ENCODE measurements at places on chromosomes 12 and 14.

- no peaks in the 10 kb centered on the region for H3K27me3 ChIP-seq
- no peak overlapping the region for H3K27ac ChIP-seq
- no peak overlapping the region for H3K4me3 ChIP-seq
These were observed 77.9 kb downstream of the SPATA7 start for GRCh38 chr14:88463318-88463717.

GRCh38 chr12:60349232-60349978 lies 753.6 kb downstream of the SLC16A7 start:
- H3K27me3 ChIP-seq = no peaks in the 10 kb centered on the region
- no peak overlapping the region for H3K27ac ChIP-seq
- no peak overlapping the region for H3K4me3 ChIP-seq

GRCh38 chr12:114245555-114245954 lies 160.4 kb downstream of the TBX5 start:
- no peak for DNase-seq
- H3K4me1 ChIP-seq = no peaks in the 10 kb centered on the region
- no peak overlapping the region for H3K27ac ChIP-seq
- H3K36me3 ChIP-seq = no peaks in the 10 kb centered on the region

GRCh38 chr14:99576304-99576703 lies 27.7 kb downstream of the CCDC85C start:
- no peaks in the 10 kb centered on the region for H3K36me3 ChIP-seq
- no peak overlapping the region for H3K27ac ChIP-seq
- H3K4me3 ChIP-seq = no peak overlapping the region
- no peak for DNase-seq
- H3K4me1 ChIP-seq = peaks cover 49% of the 10 kb centered on the region

- no peak overlapping the region for H3K27ac ChIP-seq
- no peaks in the 10 kb centered on the region for H3K36me3 ChIP-seq
These were observed 381.2 kb downstream of the BCL11B start for GRCh38 chr14:98890556-98891340.

GRCh38 chr12:120455302-120455701 lies 9.1 kb downstream of the GATC start:
- no peak for DNase-seq
- H3K4me3 ChIP-seq = no peak overlapping the region
- H3K36me3 ChIP-seq = peaks cover 6% of the 10 kb centered on the region
- no peaks in the 10 kb centered on the region for H3K4me1 ChIP-seq

DNA sequence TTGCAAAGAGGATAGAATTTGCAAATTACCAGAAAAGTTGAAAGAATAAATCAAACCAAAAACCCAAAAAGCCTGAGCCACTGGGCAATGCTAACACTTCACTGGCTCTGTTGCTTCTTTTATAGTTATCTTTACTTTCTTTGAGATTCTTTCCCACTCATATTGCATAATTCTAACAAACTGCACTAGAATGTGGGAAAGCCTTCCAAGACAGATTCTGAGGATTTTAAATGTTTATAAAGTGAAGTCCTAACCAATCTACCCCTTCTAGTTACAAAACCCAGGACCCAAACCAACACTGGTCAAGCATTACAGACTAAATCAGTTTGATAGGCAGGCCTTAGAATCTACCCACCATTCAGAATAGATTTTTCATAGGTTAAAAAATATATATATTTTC lies 150.9 kb downstream of the MED13L start:
- H3K27me3 ChIP-seq = no peaks in the 10 kb centered on the region
- H3K4me3 ChIP-seq = no peak overlapping the region
- DNase-seq = peak; percentile 46
- no peak overlapping the region for H3K27ac ChIP-seq
- H3K36me3 ChIP-seq = no peaks in the 10 kb centered on the region

GRCh38 chr12:47223848-47224213 lies 144.1 kb upstream of the AMIGO2 start:
- peaks cover 2% of the 10 kb centered on the region for H3K4me1 ChIP-seq
- H3K27me3 ChIP-seq = no peaks in the 10 kb centered on the region
- no peak overlapping the region for H3K4me3 ChIP-seq
- H3K27ac ChIP-seq = no peak overlapping the region
- no peaks in the 10 kb centered on the region for H3K36me3 ChIP-seq

DNA sequence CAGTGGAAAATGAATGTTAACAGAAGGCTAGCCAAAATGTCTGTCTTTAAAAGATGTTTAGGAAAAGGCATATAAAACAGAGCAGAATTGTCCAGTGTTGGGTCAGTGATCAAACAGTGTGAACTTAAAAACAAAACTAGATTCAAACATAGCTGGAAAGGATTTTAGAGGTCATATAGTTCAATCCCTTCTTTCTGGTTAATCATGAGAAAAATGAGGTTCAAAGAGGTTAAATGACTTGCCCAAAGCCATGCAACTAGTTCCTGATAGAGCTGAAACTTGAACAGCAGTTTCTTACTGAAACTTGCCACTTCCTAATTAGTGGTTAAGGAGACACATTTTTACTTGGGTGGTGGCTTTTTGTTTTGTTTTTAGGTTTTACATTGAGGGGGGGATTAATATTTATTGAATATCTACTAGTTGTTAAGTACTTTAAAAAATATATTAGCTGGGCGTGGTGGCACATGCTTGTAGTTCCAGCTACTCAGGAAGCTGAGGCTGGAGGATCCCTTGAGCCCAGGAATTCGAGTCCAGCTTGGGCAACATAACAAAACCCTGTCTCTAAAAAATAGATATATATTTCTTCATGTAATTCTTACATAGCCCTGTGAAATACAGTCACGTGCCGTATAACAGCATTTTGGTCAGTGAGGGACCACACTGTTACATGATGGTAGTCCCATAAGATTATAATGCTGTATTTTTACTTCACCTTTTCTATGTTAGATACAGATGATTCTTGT lies 20.4 kb downstream of the ACVR1B start:
- H3K27ac ChIP-seq = no peak overlapping the region
- no peak overlapping the region for H3K4me3 ChIP-seq
- H3K27me3 ChIP-seq = no peaks in the 10 kb centered on the region
- H3K4me1 ChIP-seq = peaks cover 13% of the 10 kb centered on the region

- H3K27ac ChIP-seq = no peak overlapping the region
- H3K27me3 ChIP-seq = no peaks in the 10 kb centered on the region
- peak; percentile 55 for DNase-seq
- no peak overlapping the region for H3K4me3 ChIP-seq
These were observed 17.9 kb upstream of the NID2 start for GRCh38 chr14:52086711-52087110.

DNA sequence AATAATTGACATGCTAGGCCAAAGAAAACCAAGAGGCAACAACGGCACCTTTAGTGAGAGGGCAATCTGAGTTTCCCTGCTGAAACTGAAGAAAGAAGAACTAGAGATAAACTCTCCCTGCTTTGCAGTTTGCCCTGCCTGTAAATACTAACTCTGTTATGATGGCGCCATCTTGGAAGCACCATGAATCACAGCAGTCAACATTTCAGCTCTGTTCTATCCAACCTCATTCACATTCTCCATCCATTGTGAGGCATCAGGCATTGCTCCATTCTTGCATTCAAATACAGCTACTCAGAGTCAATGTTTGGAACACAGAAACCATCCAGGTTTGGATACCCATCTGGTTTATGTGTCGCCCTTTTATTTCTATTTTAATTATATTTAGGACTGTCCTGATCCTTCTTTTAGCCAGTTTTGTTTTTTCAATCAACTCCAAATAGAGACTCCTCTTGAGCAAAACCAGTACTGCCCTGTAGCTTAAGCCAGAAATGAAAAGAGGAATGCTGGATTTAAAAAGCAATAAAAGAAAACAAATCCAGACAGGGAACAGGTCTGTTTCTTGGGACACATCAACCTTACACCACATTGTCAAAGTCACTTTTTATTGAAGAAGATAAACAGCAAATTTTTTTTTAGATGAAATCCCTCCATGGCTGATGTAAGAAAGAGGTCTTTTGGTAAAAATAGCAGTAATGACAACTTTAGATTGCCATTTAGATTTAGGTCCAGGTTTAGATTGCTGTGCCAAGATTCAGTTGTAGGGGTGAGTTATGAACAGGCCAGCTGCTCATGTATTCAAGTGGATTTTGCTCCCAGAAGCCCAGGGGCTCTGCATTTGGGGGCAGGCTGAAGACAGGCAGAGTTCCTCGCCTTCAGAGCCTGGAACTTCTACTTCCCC lies 33.3 kb upstream of the PPM1A start:
- DNase-seq = no peak
- H3K27me3 ChIP-seq = no peaks in the 10 kb centered on the region
- H3K27ac ChIP-seq = no peak overlapping the region
- H3K36me3 ChIP-seq = no peaks in the 10 kb centered on the region
- no peaks in the 10 kb centered on the region for H3K4me1 ChIP-seq
- no peak overlapping the region for H3K4me3 ChIP-seq

DNA sequence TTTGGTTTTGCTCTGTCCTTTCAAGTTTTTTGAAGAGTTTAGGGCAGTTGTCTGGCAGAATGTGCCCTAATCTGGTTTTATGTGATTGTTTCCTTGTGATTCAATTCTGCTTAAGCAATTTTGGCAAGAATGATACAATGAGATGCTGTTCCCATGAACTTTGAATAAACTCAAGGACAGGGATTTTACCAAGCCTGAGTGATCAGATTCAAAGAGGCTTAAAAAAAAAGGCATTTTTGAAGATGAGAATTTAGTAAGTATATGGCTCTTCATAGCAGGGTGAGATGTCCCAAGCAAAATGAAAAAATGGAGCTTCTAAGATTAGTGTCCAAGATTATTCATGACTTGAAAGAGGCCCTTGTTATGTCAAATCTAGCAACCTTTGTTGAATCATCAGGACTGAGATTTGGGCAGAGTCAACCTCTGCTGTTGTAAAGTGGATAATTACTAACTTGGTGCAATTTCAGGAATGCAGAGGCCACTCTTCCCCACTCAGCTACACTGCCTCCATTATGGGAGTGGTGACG lies 180.6 kb upstream of the NUDT4 start:
- H3K27me3 ChIP-seq = no peaks in the 10 kb centered on the region
- DNase-seq = peak; percentile 72
- H3K27ac ChIP-seq = no peak overlapping the region

GRCh38 chr14:80117876-80118275 lies 93.4 kb downstream of the DIO2 start:
- no peaks in the 10 kb centered on the region for H3K36me3 ChIP-seq
- H3K4me3 ChIP-seq = no peak overlapping the region
- no peak overlapping the region for H3K27ac ChIP-seq
- DNase-seq = no peak

- no peaks in the 10 kb centered on the region for H3K36me3 ChIP-seq
- no peak overlapping the region for H3K4me3 ChIP-seq
- H3K4me1 ChIP-seq = no peaks in the 10 kb centered on the region
- DNase-seq = no peak
- H3K27ac ChIP-seq = no peak overlapping the region
- no peaks in the 10 kb centered on the region for H3K27me3 ChIP-seq
These were observed 602.1 kb upstream of the TMEM132C start for GRCh38 chr12:127664901-127665300.

- no peak overlapping the region for H3K27ac ChIP-seq
- no peaks in the 10 kb centered on the region for H3K27me3 ChIP-seq
- no peaks in the 10 kb centered on the region for H3K36me3 ChIP-seq
- H3K4me3 ChIP-seq = no peak overlapping the region
- DNase-seq = no peak
These were observed 47.1 kb downstream of the KIF21A start for GRCh38 chr12:39395866-39396265.

GRCh38 chr12:11875414-11875935 lies 195.3 kb upstream of the BCL2L14 start:
- peak; percentile 40 for DNase-seq
- H3K4me1 ChIP-seq = peaks cover 8% of the 10 kb centered on the region
- H3K27me3 ChIP-seq = no peaks in the 10 kb centered on the region
- no peaks in the 10 kb centered on the region for H3K36me3 ChIP-seq
- no peak overlapping the region for H3K27ac ChIP-seq

DNA sequence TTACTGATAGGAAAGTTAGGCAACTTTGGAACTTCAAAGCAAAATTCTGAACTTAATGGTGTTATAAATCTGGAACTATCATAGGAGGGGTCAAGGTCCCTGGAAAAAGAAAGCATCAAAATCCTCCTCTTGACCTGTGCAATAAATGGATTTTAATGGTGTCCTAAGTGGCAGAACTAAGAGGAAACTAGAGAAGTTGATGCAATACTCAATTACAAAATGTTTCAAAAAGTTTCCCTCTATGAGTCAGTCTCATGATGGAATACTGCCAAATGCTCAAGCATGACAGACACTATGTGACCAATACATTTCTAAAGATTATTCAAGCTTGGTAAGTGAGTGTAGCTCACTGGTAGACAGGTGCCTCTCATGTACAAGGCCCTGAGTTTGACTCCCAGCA lies 47.7 kb upstream of the ERGIC2 start:
- no peak overlapping the region for H3K4me3 ChIP-seq
- H3K4me1 ChIP-seq = no peaks in the 10 kb centered on the region
- no peak overlapping the region for H3K27ac ChIP-seq
- peak; percentile 60 for DNase-seq

- peak overlapping the region; percentile 75 for H3K4me3 ChIP-seq
- H3K27ac ChIP-seq = peak overlapping the region; percentile 99
- H3K36me3 ChIP-seq = peaks cover 6% of the 10 kb centered on the region
- peak; percentile 89 for DNase-seq
- peaks cover 16% of the 10 kb centered on the region for H3K4me1 ChIP-seq
These were observed 1.8 kb upstream of the NAB2 start for GRCh38 chr12:57087010-57087690.

DNA sequence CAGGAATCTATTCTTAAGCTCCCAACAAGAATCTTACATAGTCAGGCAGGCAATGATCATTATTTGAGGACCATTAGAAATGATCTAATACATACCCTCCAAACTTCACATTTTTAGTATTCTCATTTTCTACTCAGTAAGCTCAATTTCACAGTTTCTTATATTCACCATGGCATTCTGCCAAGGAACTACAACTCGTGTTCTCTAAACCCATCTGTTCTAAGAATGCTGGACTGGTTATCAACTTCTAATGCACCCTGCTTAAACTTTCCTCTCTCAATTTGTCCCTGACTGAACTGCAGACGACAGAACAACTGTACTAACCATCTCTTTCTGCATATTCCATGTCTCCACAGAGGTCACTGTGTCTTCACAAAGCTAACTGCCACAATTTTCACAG lies 58.6 kb downstream of the GXYLT1 start:
- H3K4me1 ChIP-seq = no peaks in the 10 kb centered on the region
- no peaks in the 10 kb centered on the region for H3K27me3 ChIP-seq

DNA sequence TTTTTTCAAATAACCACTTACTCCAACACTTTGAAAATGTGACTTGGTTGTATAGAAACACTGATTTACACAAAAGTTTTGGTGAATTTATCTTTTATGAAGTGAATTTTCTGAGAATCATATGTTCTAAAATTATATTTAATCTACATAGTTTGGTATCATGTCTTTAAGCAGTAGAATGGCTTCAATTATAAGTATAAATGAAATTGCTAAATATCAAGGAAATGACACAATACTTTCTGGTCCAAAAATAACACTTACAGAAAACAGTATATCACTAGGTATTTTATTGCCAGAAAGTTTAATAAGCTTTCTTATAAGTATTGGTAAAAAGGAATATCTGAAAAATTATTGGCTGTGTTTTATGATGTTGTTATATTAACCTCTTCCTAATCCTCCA lies 90.9 kb downstream of the SRGAP1 start:
- DNase-seq = no peak
- no peaks in the 10 kb centered on the region for H3K36me3 ChIP-seq
- peaks cover 5% of the 10 kb centered on the region for H3K4me1 ChIP-seq
- H3K27ac ChIP-seq = no peak overlapping the region
